ENCODE measurements at places on chromosomes 3 and 15.
A peak's percentile ranks its signal among the peaks of the same experiment; 100 is the strongest.

DNA sequence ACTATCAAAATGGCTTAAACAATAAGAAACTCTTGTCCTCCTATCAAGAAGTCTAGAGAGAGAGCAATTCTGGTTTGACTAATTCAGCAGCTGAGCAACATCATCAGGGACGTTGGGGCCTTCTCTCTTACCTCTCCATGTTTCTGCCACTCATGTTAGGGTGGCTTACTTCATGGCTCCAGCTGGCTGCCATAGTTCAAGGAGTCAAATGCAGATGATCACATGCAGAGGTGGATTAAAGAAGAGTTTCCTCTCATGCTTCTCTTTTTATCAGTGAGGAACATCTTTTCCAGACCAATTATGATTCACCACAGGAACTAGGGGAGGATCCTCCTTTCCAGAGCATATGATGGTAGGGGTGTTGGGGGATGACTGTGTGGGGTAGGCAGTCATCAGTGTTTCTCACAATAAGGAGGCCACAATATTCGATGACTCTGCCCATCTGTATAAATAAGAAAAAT lies 45.5 kb downstream of the NEK11 start:
- no peak for DNase-seq

DNA sequence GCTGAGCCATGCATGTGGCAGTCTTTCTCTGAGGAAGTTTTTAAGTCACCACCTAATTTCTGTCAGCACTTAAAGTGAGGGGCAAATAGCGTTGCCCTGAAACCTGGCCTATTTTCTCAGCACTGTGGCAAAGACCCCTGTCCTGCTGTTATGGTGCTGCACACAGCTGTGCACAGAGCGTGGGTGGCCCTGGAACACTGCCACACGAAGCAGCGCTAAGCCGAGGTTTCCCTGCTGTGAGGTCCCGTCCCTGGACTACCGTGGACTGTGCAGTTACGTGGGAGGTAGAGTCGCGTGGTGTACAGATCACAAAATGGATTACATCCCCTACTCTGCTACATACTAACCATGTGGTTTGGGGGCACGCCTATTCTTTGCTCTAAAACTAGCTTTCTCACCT lies 101.6 kb upstream of the NR2E3 start:
- DNase-seq: no peak

DNA sequence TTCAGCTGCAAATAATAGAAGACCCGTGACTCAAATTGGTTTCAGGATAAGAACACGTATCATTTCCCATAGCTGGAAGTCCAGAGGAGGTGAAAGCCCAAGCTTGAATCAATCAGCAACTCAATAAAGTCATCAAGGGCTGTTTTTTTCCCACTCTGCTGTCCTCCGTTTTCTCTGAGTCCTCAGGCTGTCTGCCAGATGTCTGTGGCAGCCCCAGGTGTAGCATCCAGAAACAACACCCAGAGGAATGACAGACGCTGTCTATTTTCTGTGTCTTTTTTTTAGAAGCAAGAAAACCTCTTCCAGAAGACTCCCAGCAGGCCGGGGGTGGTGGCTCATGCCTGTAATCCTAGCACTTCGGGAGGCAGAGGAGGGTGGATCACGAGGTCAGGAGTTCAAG lies 204.4 kb downstream of the FAM43A start:
- DNase-seq: no peak

GRCh38 chr3:84555629-84556028 lies 403.2 kb upstream of the CADM2 start:
- DNase-seq: no peak

- DNase-seq: no peak
Observed at GRCh38 chr3:45234250-45234649, 8.2 kb upstream of the TMEM158 start.

- no peak for DNase-seq
Observed at GRCh38 chr3:12187448-12188327, 29.0 kb upstream of the TIMP4 start.

DNA sequence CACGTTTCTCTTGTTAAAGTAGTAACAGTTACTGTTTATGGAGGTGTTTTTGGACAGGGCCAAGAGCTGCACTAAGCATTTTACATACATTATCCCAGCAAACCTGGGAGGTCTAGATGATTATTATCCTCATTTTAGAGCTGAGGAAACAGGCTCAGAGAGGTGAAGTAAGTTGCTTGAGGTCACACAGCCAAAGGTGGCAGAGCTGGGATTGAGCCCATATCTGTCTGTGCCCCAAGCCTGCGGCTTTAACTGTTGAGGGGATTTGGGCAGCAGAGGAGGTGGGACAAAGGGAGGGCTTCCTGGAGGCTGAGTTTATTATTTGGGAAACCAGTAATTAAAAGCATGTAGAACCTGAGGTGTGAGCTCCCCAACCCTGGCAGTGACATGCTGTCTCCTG lies 9.2 kb downstream of the SMAD6 start:
- DNase-seq: no peak

GRCh38 chr15:35458176-35458856 lies 87.6 kb downstream of the DPH6 start:
- DNase-seq: no peak

DNA sequence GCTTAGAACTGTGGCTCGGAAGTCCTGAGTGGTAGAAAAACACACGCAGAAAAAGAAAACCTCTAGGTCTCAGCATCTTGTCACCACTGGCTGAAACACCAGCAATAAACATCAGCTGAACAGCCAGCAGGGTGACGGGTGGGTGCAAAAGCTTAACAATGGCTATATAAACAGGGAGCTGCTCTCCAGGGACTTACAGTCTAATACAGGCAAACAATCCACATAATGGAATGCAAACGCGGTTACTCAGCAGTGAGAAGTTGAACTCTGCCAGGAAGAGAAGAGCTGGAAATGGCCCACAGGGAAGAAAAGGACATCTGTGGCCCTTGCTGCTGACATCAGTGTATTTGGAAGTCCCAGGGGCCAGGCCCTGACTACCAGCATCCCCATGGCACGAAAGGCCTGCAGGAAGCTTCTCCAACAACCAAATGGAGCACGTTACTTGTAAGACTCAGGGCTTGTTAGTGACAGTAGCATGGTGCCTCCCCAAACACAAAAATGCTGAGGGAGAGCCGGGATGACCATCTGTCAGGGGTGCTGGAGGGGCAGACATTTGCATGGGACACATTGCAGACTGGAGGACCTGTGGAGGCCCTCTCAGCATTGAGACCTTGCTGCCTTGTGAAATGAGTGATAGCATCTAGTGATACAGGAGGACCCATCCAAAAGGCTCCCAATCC lies 3.0 kb downstream of the HEG1 start:
- DNase-seq: no peak

DNA sequence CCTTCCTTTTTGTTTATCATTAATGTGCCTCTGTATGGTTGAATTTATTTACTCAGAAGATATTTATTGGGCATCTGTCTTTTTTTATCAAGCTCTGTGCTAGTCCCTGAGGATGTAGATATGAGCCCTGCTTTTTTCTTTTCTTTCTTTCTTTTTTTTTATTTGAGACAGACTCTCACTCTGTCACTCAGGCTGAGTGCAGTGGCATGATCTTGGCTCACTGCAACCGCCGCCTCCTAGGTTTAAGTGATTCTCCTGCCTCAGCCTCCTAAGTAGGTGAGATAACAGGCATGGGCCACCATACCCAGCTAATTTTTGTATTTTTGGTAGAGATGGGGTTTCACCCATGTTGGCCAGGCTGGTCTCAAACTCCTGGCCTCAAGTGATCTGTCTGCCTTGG lies 58.5 kb downstream of the MBNL1 start:
- no peak for DNase-seq

DNA sequence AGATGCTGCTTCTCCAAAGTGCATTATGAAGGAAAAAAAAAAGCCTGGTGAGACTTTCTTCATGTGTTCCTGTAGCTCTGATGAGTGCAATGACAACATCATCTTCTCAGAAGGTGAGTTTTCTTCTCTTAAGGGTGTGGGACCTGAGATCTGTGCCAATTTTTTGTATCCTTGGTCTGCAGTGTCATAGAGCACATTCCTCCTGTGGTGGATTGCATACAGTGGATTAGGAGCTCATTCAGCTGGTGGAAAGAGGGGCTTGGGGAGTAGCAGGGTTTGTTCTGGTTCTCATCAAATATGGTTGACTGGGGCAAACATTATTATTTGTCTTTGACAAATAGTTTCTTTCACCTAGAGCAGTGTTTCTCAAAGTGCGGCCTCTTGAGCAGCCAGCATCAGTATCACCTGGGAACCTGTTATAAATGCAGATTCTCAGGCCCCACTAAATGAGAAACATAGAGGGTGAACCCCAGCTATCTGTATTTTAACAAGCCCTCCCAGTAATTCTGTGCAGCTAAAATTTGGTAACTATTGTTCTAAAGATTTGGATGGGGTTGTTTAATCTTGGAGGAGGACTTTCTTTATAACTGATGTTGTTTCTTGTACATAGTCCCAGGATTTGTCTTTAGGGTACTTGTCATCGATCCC lies 44.1 kb downstream of the TGFBR2 start:
- DNase-seq: no peak

GRCh38 chr3:107894998-107895397 lies 195.8 kb downstream of the CD47 start:
- DNase-seq: no peak

- DNase-seq: no peak
Observed at GRCh38 chr3:184663756-184664155, 48.1 kb downstream of the MAGEF1 start.

DNA sequence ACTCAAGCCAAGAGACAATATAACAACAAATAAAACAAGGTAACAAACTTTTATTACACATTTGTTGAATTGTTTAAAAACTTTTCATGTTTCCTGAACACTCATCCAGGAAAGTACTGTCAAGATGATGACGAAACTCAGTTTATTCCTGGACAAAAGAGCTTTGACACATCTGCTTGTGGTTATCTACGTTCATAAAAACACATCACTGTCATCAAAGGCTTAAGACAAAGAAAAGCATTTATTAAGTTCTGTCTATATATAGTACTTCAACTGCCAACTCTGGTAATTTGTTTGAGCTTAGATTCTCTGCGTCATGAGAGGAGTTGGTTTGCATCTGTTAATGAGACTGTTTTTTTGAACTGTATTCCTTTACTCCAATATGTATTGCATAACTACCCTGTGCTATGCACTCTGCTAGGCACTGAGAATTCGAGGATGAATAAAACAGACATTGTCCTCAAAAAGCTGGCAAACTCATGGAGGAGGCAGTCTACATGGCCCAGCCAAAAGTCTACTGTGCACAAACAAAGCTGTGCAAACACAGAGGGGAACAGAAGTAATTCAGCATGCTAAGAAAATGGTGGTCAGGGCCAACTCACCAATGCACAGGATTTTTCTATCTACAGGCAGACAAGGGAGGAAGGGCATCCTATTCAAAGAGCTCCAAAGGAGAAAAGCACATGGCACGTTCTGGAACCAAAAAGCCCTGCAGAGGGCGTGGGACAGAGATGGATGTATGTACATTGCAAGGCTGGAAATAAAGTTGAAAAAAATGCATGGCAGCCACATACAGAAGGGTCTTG lies 21.5 kb downstream of the PLD1 start:
- DNase-seq: no peak

DNA sequence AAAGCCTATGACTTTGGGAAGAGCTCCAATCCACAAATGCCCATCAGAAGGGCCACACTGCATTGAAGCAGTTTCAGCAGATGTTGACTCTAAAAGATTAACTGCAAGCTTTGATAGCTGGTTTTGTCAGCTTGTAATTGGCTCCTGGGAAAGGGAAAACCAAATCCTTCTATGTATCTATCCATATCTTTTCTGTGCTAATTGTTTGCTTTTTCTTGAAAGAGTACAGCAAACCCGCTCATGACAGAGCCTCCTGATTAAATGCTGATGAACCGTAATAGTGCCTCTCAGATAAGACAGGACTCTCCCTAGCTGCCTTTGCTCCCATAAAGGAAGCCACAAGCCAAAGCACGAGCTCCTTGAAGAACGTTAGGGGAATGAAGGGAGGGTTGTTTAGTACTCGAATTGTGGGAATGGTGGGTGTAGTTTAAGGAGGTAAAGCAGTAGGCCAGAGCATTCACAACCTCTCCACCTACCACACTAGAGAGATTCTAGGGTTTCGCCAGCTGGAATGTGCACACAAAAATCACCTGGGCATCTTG lies 33.6 kb upstream of the LRIG1 start:
- DNase-seq: no peak

GRCh38 chr15:71366926-71367325 lies 251.7 kb downstream of the THSD4 start:
- DNase-seq: no peak

GRCh38 chr3:23942546-23942945 lies 2.5 kb upstream of the NR1D2 start:
- DNase-seq: no peak

GRCh38 chr15:39443659-39444219 lies 137.1 kb upstream of the THBS1 start:
- DNase-seq: no peak

GRCh38 chr15:31338879-31339557 lies 12.4 kb downstream of the KLF13 start:
- no peak for DNase-seq

DNA sequence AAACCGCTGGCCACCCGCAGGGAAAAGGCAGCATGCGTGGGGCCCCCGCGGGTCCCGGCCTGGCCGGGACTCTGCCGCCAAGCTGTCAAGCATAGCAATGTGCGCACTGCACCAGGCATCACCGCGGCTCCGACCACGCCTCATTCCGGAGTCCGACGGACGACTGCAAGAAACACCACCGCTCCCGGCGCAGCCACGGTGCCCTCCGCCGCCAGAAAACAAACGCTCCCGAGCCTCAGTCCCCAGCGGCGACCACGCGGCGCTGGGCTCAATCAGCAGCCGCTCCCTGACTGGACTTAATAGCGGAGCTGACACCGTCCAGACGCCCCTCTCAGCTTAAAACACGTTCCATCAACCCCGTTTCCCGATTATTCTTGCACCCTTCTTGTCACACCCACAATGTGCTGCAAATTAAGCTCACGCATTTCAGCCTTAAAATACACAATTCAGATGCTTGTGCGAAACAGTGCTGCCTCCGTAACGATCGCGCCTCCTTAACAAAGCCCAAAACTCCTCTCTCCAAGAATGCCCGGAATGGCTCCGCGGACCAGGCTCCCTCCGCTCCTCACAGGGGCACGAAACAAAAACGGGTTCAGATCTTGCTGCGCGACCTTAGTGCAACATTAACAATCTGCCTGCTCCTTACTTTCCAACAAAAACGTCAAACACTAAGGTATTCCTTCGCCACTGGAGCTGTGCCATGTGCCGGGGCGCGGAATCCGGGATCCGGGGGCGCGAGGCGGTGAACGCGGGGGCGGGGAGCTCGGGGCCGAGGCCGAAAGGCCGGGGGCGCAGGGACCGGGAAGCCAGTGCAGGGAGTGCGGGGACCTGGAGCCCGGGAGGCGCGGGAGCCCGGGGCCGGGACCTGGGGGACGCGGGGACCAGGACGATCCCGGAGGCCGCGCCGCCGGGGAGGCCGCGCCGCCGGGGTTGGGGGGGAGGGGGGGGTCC lies 655 bp downstream of the CYFIP1 start:
- peak; percentile 19 for DNase-seq

- DNase-seq: no peak
Observed at GRCh38 chr3:50487181-50487580, 16.3 kb downstream of the CACNA2D2 start.

- DNase-seq: no peak
Observed at GRCh38 chr15:41921639-41922038, 27.8 kb upstream of the SPTBN5 start.

DNA sequence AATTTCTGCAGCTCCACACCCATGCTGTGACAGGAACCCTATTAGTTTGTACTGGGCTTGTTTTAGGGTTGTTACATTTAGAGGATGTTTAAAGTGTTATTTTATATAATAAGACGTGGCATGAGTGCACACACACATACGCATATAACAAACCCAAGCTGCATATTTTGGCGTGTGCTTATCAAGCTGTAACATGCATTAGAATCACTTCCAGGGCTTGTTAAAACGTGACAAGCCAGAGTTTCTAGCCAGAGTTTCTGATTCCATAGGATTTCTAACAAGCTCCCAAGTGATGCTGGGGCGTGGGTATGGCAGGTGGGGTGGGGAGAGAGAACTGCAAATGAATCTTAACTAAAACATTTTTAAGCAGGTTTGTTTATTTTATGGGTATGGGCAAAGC lies 17.4 kb downstream of the ONECUT1 start:
- no peak for DNase-seq
